ENCODE measurements at places on chromosomes 2 and 18.
A peak's percentile ranks its signal among the peaks of the same experiment; 100 is the strongest.

DNA sequence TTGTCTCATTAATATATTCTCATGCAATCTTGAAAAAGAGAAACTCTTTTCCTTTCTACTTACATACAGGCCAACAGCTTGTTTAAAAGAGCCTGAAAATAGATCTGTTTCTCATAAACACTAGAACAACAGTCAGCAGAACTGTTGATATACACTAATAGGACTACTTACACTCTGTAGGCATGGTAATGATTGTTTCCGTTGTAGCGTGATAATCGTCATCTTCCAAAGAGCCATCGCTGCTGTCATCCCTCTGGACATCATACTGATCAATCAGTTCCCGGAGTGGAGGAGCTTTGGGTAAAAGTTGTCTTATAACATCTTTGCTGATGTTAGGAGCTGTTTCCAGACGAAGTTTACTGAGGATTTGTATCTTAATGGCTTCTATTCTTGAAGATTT, 476 bp downstream of the MSTN start:
- DNase-seq, result no peak

GRCh38 chr2:143937723-143938350, 582.1 kb downstream of the ZEB2 start:
- DNase-seq, result no peak

DNA sequence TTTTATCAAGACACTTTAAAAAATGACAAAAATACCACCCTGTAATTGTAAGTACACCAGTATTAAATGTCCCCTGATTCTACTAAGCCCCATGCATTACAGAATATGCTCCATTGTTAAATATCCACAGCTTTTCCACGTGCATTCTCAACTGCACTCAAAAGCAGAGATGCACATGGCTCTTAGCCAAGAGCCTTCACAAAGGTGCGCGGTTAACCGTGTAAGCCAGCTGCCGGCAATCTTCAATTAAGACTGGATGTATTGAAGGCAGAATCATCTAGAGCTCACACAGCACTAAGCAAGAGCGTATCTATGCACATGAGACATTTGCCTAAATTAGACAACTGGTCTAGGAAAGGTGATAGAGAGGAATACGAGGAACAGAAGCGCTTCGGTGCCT, 278.3 kb downstream of the NAPG start:
- DNase-seq, result no peak

- peak; percentile 86 for DNase-seq
Measured at GRCh38 chr2:113105047-113105785, 22.2 kb upstream of the IL1RN start.

Measured in inflammatory macrophage treated with lipopolysaccharide for 1 hour (primary cell).